T-helper 22 cell (primary cell): ENCODE measurements at places on chromosomes 16 and 17.

- DNase-seq, result peak; percentile 15
Measured at GRCh38 chr16:84013787-84014569, 28.6 kb downstream of the SLC38A8 start.

DNA sequence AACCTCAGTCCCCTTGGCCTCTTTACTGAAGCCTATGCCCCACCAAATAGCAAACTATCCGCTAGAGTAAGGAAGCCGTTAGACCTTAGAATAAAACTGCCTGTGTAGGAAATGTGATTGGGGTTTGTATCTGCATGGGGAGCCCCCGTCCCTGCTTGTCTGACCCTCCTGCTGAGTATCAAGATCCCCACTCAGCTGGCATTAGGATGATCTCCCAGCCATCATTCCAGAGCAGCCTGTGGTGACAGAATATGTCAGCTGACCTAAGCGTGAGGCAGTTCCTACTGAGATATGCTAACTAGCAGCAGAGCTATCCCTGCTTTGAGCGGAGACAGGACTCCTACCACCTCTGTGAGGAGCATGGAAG lies 645 bp upstream of the GFOD2 start:
- DNase-seq, result no peak

- no peak for DNase-seq
Measured at GRCh38 chr16:11377154-11377553, 31.9 kb downstream of the RMI2 start.

DNA sequence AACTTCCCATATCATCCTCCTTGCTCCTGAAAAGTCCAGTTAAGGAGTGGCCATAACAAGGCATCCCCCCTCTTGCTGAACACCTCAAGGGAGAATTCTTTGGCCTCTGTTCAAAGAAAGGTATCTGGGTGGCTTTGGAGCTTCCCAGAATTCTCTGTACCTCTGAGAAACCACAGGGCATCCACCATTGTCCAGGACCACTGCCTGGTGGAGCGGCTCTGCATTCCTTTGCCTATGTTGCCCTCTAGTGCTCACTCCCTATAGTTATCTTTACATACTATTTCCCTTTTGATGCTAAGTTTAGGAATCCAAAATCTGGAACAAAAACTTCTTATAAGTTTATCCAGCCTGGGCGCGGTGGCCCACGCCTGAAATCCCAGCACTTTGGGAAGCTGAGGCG lies 30.3 kb downstream of the CHD9NB start:
- no peak for DNase-seq

- no peak for DNase-seq
Measured at GRCh38 chr17:44900894-44901293, 1.6 kb upstream of the EFTUD2 start.

GRCh38 chr16:7601100-7601499 lies 268.5 kb downstream of the RBFOX1 start:
- no peak for DNase-seq
